Brain (organoid and tissue), 16 donors: ENCODE measurements at places on chromosomes 4 and X.
A peak's percentile ranks its signal among the peaks of the same experiment; 100 is the strongest.

GRCh38 chrX:130393451-130394074 is 8.1 kb upstream of the GPR119 start:
- DNase-seq = peak; percentile 73

DNA sequence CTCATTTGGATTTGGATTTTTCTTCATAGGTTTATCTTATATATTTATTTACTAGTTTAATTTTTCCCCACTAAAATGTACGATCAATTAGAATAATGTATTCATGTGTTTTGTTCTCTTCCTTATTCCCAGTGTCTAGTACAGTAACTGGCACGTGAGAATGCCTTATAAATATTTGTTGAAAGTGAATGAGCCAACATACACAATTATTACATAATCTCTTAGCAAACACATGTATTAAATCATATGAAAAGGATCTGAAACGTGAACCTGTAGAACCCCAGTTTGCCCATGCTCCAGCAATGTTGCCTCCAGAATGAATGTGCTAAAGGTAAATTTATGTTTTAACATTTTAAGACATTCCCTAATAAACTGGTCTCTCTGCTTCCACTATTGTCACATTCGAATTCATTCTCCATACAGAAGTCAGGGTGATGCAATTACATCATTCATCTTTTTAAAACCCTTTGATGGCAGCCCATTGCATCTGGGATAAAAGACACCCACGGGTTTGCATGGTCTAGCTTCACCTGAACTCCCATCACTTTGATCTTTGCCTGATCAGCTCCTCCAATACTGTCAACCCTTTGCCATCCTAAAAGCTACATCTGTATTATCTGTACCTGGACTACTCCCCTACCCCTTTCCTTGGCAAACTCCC is 30.7 kb upstream of the AREG start:
- no peak for DNase-seq

GRCh38 chr4:26964994-26965393 is 104.4 kb downstream of the STIM2 start:
- no peak for DNase-seq

- no peak for DNase-seq
Observed at GRCh38 chr4:79212311-79212710, 113.5 kb downstream of the NAA11 start.

GRCh38 chrX:39782276-39782675 is 315.5 kb downstream of the BCOR start:
- no peak for DNase-seq

- DNase-seq = no peak
Observed at GRCh38 chr4:80011636-80012236, 61.3 kb downstream of the ANTXR2 start.

- DNase-seq = peak; percentile 78
Observed at GRCh38 chr4:113008135-113008534, 41.3 kb upstream of the ANK2 start.

- peak; percentile 17 for DNase-seq
Observed at GRCh38 chr4:110865611-110866259, 242.9 kb upstream of the PITX2 start.

- DNase-seq = no peak
Observed at GRCh38 chr4:20421603-20421985, 169.9 kb downstream of the SLIT2 start.

DNA sequence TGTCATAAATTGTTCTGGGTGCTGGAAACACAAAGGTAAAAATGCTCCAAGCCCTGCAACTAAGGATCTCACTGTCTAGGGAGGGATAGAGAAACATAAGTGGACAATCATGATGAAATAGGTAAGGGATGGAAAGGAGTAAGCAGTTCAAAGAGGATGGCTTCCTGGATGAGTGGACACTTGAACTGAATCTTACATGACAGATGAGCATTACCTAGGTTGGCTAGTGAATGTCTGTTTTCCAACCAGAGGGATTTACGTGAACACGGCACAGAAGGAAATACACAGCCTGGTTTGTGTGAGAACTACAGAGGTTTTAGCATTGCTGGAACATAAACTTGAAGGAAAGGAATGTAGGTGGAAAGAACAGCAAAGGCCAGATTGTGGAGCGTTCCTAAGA is 150.2 kb upstream of the GALNT7 start:
- no peak for DNase-seq

- DNase-seq = no peak
Observed at GRCh38 chrX:94053575-94053974, 379.6 kb downstream of the FAM133A start.

GRCh38 chrX:130299279-130300009 is 30.7 kb upstream of the ZNF280C start:
- no peak for DNase-seq

- DNase-seq = no peak
Observed at GRCh38 chr4:125582302-125582701, 267.5 kb downstream of the FAT4 start.

GRCh38 chr4:186900232-186900900 is 176.7 kb upstream of the FAT1 start:
- no peak for DNase-seq

DNA sequence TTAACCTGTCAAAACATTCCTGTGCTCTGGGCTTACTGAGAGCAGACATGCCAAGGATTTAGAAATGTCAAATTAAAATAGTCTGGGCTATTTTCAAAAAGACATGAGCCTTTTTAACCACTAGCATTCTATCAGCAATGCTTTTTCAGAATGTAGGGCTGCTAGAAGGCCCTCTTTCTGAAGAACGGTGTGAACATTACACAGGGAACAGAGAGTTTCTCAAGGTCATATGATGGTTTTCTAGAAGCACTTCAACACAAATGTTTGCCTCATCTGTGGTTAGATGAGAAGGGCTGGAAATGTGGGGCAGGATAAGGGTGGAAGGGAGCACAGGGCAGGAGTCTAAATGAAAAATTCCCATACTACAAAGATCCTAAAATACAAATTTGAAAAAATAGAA is 39.3 kb downstream of the GRIA3 start:
- DNase-seq = no peak
